GM23248 (cell line): ENCODE measurements at places on chromosomes 4 and X. TPM values are rescaled to one million over a fixed set of nuclear protein-coding genes. Genes with fewer than 3 reads are reported as not detected.

DNA sequence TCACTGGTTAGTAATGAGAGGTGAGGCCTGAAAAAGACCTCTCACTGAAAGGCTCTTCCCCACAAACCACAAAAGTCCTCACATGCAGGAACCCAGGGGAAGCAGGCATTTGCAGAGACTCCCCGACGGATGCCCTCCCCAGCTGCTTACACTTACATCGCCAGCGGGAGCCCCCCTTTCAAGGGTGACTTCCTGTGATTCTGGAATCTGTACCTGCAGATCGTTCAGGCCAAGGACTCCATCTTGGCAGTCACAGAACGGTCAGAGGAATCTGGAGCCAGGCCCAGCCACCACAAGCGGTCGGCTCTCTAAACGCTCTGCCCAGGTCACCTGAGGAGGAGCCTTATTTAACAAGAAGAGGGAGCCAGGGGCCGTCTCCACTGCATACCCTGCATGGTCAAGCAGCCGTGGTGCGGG is 71.3 kb upstream of the STS start:
- H3K4me1 ChIP-seq, result no peaks in the 10 kb centered on the region
- H3K27ac ChIP-seq, result no peak overlapping the region
- no peaks in the 10 kb centered on the region for H3K27me3 ChIP-seq
- DNase-seq, result no peak

DNA sequence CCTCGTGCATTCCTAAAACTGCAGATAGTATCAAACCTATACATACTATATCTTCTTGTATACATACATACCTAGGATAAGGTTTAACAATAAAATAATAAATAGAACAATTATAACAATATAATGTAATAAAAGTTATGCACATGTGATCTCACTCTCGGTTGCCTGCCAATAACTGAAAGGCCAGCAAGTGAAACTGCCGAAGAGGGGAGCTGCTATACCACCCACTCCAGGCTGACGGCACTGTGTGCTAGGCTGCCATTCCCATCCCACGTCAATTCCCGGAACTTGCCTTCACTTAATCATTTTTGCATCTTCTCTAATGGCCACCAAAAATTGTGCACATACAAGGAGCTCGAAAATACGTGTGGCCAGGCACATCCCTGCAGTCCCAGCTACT is 451.1 kb upstream of the FAT1 start:
- no peak for DNase-seq
- H3K4me3 ChIP-seq, result no peak overlapping the region
- H3K27ac ChIP-seq, result no peak overlapping the region
- peaks cover 5% of the 10 kb centered on the region; the same call in 1 of the 2 replicates for H3K27me3 ChIP-seq
- H3K36me3 ChIP-seq, result no peaks in the 10 kb centered on the region

- no peak for DNase-seq
- H3K4me1 ChIP-seq, result no peaks in the 10 kb centered on the region
- H3K27ac ChIP-seq, result no peak overlapping the region
- no peaks in the 10 kb centered on the region for H3K36me3 ChIP-seq
- H3K4me3 ChIP-seq, result no peak overlapping the region
These were observed 35.4 kb upstream of the STS start for GRCh38 chrX:7112071-7112470.

GRCh38 chrX:96372313-96373046 is 312.2 kb upstream of the DIAPH2 start:
- H3K4me3 ChIP-seq, result no peak overlapping the region
- H3K27me3 ChIP-seq, result no peaks in the 10 kb centered on the region
- DNase-seq, result peak; percentile 66
- no peak overlapping the region for H3K27ac ChIP-seq
- H3K36me3 ChIP-seq, result no peaks in the 10 kb centered on the region
- no peaks in the 10 kb centered on the region for H3K4me1 ChIP-seq

DNA sequence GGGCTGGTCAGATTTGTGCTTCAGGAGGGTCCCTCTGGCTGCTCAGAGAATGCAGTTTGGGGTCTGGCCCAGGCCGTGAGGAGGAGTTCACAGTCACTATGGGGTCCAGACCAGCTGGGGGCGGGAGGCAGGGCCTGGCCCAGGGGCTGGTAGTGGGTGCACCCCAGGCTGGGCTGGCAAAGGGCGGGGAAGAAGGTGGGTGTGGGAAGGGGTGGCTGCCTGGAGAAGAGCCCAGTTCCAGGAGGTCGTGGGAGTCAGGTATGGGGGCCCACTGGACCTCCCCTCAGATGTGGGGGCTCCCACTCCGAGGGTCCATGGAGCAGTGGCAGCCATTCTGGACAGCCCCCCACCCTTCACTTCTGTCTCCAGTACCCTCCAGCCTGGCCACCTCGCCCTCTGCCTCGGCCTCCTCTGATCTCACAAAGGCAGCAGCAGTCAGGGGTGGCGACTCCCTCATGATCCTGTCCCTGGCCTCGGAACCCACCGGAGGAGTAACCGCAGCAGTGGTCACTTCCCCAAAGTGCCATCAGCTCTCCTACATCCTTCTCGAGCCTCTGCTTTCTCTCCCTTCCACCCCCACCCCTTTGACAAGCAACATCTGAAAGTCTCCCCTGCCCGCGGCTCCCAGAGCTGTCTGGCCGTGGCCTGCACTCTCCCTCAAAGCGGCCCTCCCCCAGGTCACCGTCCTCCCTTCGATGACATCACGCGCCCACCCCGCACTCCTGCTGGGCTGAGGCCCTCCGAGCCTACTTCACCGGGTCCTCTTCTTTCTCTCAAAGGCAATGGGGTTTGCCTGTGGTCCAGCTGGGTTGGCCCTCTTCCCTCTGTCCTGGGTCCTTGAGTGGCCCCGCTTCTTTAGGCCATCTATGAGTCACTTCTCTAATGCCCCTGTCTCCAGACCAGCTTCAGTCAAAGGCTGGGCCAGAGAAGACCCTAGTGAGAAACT is 1.7 kb upstream of the SLC6A8 start:
- no peaks in the 10 kb centered on the region for H3K4me1 ChIP-seq
- H3K4me3 ChIP-seq, result no peak overlapping the region
- H3K36me3 ChIP-seq, result no peaks in the 10 kb centered on the region
- no peak overlapping the region for H3K27ac ChIP-seq

The PNMA6A gene
- 0.22 and 1.1 TPM in 2 replicates for total RNA-seq

The TMA16 gene
- 26.6 and 32.6 TPM in 2 replicates for total RNA-seq

The F8A2 gene
- not detected in 2 replicates for total RNA-seq

The NAT8L gene
- 0.38 TPM in 1 of 2 replicates, not detected in the other for total RNA-seq

The RBM47 gene
- total RNA-seq, result 1.3 and 2.0 TPM in 2 replicates

The CABS1 gene
- not detected in 2 replicates for total RNA-seq
